ENCODE measurements at places on chromosomes 12 and 14. TPM values are rescaled to one million over a fixed set of nuclear protein-coding genes. Genes with fewer than 3 reads are reported as not detected.
A peak's percentile ranks its signal among the peaks of the same experiment; 100 is the strongest.

DNA sequence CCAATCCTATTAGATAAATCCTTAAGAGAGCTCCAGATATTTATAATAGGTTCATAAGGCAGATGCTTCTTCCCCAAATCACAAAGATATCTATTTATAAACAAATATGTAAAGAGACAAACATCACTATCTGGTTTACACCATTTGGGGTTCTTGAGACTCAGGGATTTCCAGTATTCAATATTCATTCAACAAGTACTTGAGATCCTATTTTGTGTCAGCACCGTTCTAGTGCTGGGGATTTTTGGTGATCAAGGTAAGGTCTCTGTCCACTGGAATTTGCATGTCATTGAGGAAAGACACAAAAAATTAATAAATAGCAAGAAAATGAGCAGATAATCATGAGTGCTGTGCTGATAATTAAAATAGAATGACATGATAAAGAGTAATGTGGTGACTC is 222.7 kb upstream of the FOXN3 start:
- H3K36me3 ChIP-seq: no peaks in the 10 kb centered on the region

GRCh38 chr14:22838631-22839041 is 2.3 kb downstream of the MMP14 start:
- no peaks in the 10 kb centered on the region for H3K27me3 ChIP-seq
- peaks cover 15% of the 10 kb centered on the region for H3K4me1 ChIP-seq
- H3K27ac ChIP-seq: peak overlapping the region; percentile 96
- peaks cover 44% of the 10 kb centered on the region for H3K36me3 ChIP-seq
- H3K4me3 ChIP-seq: peak overlapping the region; percentile 77

GRCh38 chr12:90574676-90575075 is 380.3 kb downstream of the CCER1 start:
- no peaks in the 10 kb centered on the region for H3K36me3 ChIP-seq
- no peak overlapping the region for H3K27ac ChIP-seq
- no peak overlapping the region for H3K4me3 ChIP-seq
- H3K4me1 ChIP-seq: no peaks in the 10 kb centered on the region
- H3K27me3 ChIP-seq: no peaks in the 10 kb centered on the region

- no peaks in the 10 kb centered on the region for H3K4me1 ChIP-seq
- H3K36me3 ChIP-seq: no peaks in the 10 kb centered on the region
- no peaks in the 10 kb centered on the region for H3K27me3 ChIP-seq
- H3K4me3 ChIP-seq: no peak overlapping the region
- no peak overlapping the region for H3K27ac ChIP-seq
Measured at GRCh38 chr14:86505808-86506207, 975.9 kb downstream of the FLRT2 start.

DNA sequence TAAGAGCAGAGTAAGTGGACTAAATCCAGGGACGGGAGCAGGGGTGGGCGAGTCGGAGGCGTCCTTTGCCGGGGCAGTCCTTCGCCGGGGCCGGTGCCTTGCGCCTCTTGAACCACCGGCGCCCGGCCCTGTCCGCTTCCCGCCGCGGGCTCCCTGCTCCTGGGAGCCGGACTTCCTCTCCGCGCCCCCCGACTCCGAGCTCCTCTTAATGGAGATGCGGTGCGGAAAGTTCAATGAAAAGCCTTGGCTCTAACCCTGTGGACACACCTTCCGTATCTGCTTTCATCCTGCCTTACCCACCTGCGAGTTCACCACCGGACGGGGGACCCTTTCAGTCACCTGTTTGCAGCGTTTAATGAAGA is 412 bp downstream of the FGFR1OP2 start:
- peak overlapping the region; percentile 96 for H3K27ac ChIP-seq
- H3K4me3 ChIP-seq: peak overlapping the region; percentile 70
- no peaks in the 10 kb centered on the region for H3K27me3 ChIP-seq

- peaks cover 19% of the 10 kb centered on the region for H3K36me3 ChIP-seq
Measured at GRCh38 chr12:79615596-79616560, 74.9 kb downstream of the PAWR start.

DNA sequence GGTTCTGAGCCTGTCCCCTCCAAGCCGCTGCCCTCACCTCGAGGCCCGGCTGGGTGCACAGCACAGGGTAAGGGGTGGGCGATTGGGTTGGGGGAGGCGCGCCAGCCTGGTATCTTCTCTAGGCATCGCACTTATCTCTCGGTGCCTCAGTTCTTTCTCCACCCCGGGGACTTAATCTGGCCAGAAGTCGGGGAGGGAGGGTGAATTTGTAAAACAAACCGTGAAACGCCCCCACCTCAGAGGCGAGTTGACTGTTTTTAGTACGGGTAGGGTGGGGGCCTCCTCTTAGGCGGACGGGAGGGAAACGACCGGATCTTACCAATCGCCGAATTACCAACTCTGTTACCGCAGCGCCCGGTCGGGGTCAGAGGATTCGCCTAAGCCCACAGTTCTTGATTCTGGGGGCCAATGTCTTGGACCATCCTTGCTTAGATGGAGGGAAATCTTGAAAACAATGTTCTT is 1.4 kb upstream of the TBX3 start:
- H3K27ac ChIP-seq: peak overlapping the region; percentile 87
- H3K36me3 ChIP-seq: no peaks in the 10 kb centered on the region
- peak overlapping the region; percentile 52 for H3K4me3 ChIP-seq
- peaks cover 43% of the 10 kb centered on the region for H3K4me1 ChIP-seq
- H3K27me3 ChIP-seq: no peaks in the 10 kb centered on the region

DNA sequence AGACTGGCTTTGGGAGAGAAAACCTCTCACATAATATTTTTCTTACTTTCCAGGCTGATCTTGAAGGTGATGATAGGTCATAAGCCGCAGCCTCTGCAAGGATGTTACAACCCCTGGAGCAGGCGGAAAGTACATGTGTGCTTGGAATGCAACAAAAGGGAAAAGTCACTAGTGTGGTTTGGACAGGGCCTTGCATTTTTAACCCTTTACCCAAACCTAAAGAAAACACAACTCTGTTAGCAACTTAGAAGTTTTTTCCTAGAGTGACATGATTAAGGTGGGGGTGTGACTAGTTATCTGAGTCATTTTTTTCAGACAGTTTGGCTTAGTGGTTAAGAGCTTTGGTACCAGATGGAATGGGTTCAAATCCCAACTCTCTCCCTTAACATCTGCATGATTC is 97.0 kb downstream of the TMEM30B start:
- peaks cover 2% of the 10 kb centered on the region for H3K4me1 ChIP-seq
- DNase-seq: no peak
- H3K27me3 ChIP-seq: no peaks in the 10 kb centered on the region
- H3K27ac ChIP-seq: no peak overlapping the region
- no peak overlapping the region for H3K4me3 ChIP-seq

DNA sequence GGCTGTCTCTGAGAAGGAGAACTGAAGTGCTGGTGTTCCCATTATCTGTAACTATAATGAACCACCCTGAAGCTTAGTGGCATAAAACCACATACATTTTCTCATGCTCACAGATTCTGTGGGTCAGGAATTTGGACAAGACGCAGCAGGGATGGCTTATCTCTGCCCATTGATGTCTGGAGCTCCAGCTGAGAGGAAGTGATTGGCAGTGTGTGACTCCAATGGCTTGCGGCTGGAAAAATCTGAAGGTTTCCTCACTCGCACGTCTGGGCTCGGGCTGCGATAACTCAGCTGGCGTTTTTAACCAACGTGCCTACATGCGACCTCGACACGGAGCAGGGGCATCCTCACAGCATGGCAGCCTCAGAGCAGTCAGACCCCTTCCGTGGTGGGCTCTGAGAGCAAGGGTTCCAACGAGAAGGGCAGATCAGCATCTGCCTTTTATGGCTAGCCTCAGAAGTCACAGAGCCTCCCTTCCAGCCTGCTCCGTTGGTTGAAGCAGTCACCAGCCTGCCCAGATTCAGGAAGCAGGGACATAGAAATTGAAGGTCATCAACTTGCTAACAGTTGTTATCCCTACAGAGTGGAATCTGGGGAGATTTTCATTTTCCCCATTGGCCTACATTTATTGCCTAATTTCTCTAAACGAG is 143.3 kb upstream of the BCL2L14 start:
- H3K4me1 ChIP-seq: no peaks in the 10 kb centered on the region
- no peak overlapping the region for H3K27ac ChIP-seq
- no peak overlapping the region for H3K4me3 ChIP-seq
- H3K36me3 ChIP-seq: no peaks in the 10 kb centered on the region

- no peaks in the 10 kb centered on the region for H3K27me3 ChIP-seq
- DNase-seq: peak; percentile 65
- H3K27ac ChIP-seq: no peak overlapping the region
- H3K4me1 ChIP-seq: peaks cover 98% of the 10 kb centered on the region
- H3K4me3 ChIP-seq: no peak overlapping the region
Measured at GRCh38 chr14:75454963-75455546, 27.2 kb downstream of the JDP2 start.

- no peak overlapping the region for H3K27ac ChIP-seq
- H3K4me3 ChIP-seq: no peak overlapping the region
- DNase-seq: no peak
- peaks cover 16% of the 10 kb centered on the region for H3K4me1 ChIP-seq
Measured at GRCh38 chr14:50318031-50318626, 6.0 kb downstream of the DMAC2L start.

- H3K36me3 ChIP-seq: no peaks in the 10 kb centered on the region
- H3K4me1 ChIP-seq: no peaks in the 10 kb centered on the region
- no peak overlapping the region for H3K4me3 ChIP-seq
Measured at GRCh38 chr12:128603573-128604115, 220.1 kb downstream of the SLC15A4 start.

DNA sequence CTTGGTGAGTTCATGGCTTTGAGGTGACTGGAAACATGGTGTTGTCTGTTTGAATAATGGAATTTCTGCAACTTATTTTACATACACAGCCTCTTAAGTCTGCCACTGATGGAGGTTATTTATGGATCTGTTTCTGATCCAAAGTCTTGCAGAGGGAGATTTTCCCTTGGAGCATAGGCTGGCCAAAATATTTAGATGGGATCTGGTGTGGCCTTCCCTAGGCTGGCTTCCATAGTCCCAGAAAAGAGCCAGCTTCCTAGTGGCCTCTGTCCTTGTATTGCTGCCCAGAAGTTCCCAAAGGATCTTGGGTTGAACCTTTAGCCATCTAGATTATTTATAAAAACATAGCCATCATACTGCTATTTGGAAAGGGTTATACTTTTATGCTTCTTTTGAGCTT is 491.1 kb upstream of the RGS6 start:
- H3K4me3 ChIP-seq: no peak overlapping the region
- H3K4me1 ChIP-seq: peaks cover 34% of the 10 kb centered on the region
- no peaks in the 10 kb centered on the region for H3K36me3 ChIP-seq
- no peak overlapping the region for H3K27ac ChIP-seq
- no peaks in the 10 kb centered on the region for H3K27me3 ChIP-seq

GRCh38 chr12:29545102-29545467 is 47.6 kb upstream of the OVCH1 start:
- no peaks in the 10 kb centered on the region for H3K4me1 ChIP-seq
- no peak for DNase-seq
- no peaks in the 10 kb centered on the region for H3K36me3 ChIP-seq
- no peaks in the 10 kb centered on the region for H3K27me3 ChIP-seq

HOXC12 gene
- total RNA-seq: not detected

ERP27 gene
- total RNA-seq: 1.1 TPM

FGF6 gene
- total RNA-seq: not detected

NFE2 gene
- 0.37 TPM for total RNA-seq

HCAR1 gene
- total RNA-seq: 0.45 TPM

TDRD9 gene
- 8.8 TPM for total RNA-seq

RASAL1 gene
- 8.8 TPM for total RNA-seq
